ENCODE measurements at places on chromosomes 16 and 17. TPM values are rescaled to one million over a fixed set of nuclear protein-coding genes. Genes with fewer than 3 reads are reported as not detected.

- H3K27me3 ChIP-seq: no peaks in the 10 kb centered on the region
- no peak overlapping the region for H3K27ac ChIP-seq
- DNase-seq: no peak
- H3K4me3 ChIP-seq: no peak overlapping the region
Observed at GRCh38 chr17:80852476-80853015, 139.1 kb upstream of the CHMP6 start.

TPPP3 gene
- total RNA-seq: 123 TPM

ZNF287 gene
- 5.2 TPM for total RNA-seq

- no peak for DNase-seq
- H3K36me3 ChIP-seq: no peaks in the 10 kb centered on the region
- H3K4me1 ChIP-seq: no peaks in the 10 kb centered on the region
- peaks cover 46% of the 10 kb centered on the region for H3K27me3 ChIP-seq
Observed at GRCh38 chr17:79154951-79155585, 80.4 kb downstream of the ENGASE start.

MPV17L gene
- total RNA-seq: 1.4 TPM

DNA sequence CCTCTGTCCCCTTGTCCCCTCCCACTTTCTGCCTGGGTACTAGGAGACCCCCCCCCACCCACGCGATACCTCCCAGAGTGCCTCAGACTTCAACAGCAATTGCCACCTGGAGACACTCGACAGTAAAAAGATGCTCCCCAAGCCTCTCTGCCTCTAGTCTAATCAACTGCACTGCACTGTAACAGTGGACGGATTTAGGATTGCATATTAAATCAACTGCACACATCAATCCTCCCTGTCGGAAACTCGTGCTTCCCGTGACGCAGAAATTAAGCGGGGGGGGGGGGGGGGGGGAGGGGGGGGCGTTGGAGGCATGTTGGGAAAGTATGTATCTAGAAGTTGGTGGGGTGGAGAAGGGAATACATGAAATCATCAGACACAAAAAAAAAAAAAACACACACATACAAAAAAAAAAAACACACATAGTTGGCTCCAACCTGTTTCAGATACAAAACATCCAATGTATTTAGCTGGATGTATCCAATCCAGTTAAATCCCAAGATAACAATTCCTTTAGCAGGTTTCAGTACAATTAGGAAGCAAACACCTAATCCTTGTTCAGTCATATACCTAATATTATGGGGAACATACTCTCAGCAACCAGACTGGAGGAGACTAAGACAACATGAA lies 29.7 kb downstream of the FAM222B start:
- no peak for DNase-seq
- H3K36me3 ChIP-seq: no peaks in the 10 kb centered on the region
- peak overlapping the region; percentile 79 for H3K4me3 ChIP-seq
- H3K27me3 ChIP-seq: no peaks in the 10 kb centered on the region
- H3K4me1 ChIP-seq: peaks cover 35% of the 10 kb centered on the region
- peak overlapping the region; percentile 84 for H3K27ac ChIP-seq

DNA sequence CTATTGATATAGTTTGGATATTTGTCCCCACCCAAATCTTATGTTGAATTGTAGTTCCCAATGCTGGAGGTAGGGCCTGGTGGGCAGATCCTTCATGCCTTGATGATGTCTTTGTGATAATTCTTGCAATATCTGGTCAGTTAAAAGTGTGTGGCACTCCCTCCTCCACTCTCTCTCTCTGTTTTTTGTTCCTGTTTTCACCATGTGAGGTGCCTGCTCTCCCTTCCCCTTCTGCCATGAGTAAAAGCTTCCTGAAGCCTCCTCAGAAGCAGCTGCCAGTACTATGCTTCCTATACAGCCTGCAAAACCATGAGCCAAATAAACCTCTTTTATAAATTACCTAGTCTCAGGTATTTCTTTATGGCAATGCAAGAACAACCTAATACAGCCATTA lies 47.3 kb downstream of the TOM1L2 start:
- H3K4me1 ChIP-seq: peaks cover 72% of the 10 kb centered on the region
- H3K36me3 ChIP-seq: no peaks in the 10 kb centered on the region
- H3K27me3 ChIP-seq: no peaks in the 10 kb centered on the region
- DNase-seq: no peak
- no peak overlapping the region for H3K4me3 ChIP-seq

- H3K4me3 ChIP-seq: no peak overlapping the region
- H3K4me1 ChIP-seq: no peaks in the 10 kb centered on the region
- no peak for DNase-seq
Observed at GRCh38 chr17:46857600-46857999, 6.2 kb downstream of the WNT9B start.

- DNase-seq: no peak
- H3K36me3 ChIP-seq: no peaks in the 10 kb centered on the region
- peak overlapping the region; percentile 81 for H3K27ac ChIP-seq
- peaks cover 40% of the 10 kb centered on the region for H3K4me1 ChIP-seq
- no peaks in the 10 kb centered on the region for H3K27me3 ChIP-seq
- H3K4me3 ChIP-seq: no peak overlapping the region
Observed at GRCh38 chr17:78364436-78365281, 4.8 kb upstream of the SOCS3 start.

GLIS2 gene
- 21.5 TPM for total RNA-seq

DNA sequence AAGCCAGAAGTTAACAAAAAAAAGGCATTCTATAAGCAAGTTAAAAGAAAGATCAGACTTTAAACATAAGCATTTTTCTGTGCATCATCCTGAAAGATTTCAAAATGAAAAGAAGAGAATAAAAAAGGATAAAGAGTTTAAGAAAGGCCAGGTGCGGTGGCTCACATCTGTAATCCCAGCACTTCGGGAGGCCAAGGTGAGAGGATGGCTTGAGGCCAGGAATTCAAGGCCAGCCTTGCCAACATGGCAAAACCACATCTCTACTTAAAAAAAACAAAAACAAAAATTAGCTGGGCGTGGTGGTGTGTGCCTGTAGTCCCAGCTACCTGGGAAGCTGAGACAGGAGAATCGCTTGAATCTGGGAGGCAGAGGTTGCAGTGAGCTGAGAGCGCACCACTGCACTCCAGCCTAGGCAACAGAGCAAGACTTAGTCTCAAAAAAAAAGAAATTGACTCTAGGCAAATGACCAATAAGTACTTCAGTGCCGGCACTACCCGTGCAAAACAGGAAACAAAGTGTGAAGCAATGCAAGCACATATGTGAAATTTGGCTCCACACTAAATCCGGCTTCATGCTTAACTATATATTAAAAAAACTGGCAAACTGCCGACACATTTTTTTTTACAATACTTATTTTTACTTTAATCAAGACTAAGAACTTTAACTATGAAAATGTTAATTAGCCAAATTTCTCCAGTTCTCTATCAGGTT lies 83.2 kb upstream of the C17orf78 start:
- no peaks in the 10 kb centered on the region for H3K27me3 ChIP-seq
- H3K4me3 ChIP-seq: no peak overlapping the region
- no peaks in the 10 kb centered on the region for H3K36me3 ChIP-seq
- DNase-seq: no peak
- peaks cover 6% of the 10 kb centered on the region for H3K4me1 ChIP-seq
- no peak overlapping the region for H3K27ac ChIP-seq

DNA sequence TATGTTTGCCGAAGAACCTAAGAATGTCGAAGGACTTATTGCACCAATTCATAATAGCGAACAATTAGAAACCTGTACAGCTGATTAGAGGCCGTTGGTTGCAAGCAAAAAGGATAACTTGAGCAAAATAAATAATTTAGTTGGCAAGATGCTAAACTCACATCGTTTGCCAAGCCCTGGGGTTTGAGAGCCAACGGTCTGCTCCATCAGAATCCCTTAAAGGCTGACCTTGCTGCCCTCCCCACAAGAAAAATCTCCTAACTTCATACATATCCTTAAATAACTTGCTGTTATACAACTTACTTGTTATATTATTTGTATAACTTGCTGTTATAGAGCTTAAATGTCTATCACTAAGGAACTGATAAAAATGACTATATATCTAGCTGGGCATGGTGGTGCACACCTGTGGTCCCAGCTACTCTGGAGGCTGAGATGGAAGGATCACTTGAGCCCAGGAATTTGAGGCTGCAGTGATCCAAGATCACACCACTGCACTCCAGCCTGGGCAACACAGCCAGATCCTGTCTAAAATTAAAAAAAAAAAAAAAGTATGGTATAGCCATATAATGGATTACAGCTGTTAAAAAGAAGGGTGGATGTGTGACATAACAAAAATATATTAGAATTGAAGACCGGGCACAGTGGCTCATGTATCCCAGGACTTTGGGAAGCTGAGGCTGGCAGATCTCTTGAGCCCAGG lies 1.9 kb upstream of the TRIM37 start:
- H3K27ac ChIP-seq: no peak overlapping the region
- DNase-seq: no peak
- H3K4me1 ChIP-seq: peaks cover 30% of the 10 kb centered on the region
- H3K4me3 ChIP-seq: peak overlapping the region; percentile 99
- peaks cover 14% of the 10 kb centered on the region for H3K36me3 ChIP-seq

DNA sequence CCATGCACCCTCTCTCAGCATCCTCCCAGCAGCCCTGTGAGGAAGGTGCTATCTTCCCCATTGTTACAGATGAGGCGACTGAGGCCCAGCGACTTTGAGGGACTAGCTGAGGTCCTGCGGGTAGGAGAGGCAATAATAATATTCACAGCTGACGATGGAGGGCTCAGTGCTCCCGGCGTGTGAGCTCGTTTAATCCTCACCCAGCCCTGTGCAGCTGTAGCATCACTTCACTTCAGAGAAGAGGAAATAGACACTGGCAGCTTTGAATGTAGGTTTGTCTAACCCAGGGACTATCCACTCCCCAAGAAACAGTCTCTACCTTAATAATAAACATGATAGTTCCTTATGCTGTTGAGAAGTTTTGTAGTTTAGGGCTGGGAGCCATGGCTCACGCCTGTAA lies 21.6 kb downstream of the LASP1 start:
- DNase-seq: no peak
- no peak overlapping the region for H3K4me3 ChIP-seq
- peaks cover 64% of the 10 kb centered on the region for H3K4me1 ChIP-seq
- no peaks in the 10 kb centered on the region for H3K27me3 ChIP-seq

DNA sequence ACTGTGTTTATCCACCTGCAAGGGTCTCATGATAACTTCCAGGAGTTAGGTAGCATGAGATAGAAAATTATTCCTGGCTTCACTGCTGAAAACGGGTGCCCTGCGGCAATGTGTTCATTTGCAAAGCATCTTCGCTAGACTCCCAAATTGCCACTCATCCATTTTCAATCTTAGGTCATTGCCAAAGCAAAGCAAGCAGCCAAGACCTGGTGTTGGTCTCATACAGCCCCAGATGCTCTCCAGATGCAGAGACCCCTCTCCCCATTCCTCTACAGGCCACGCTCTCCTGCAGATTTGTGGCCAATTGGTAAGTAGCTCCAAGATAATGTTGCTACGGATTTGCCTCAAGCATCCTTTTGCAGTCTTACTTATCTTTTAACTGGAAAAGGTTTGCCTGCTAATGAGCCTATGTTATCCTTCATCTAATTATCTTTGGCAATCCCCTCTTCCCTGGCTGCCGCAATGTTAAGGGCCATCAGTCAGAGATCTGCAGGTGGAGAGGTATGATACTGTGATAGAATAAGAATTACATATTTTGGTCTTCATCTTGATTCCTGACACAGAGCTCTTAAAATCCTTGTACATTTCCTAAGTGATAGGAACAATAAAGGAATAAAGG lies 222.0 kb downstream of the SLC39A11 start:
- no peak for DNase-seq
- H3K4me3 ChIP-seq: no peak overlapping the region
- H3K36me3 ChIP-seq: no peaks in the 10 kb centered on the region
- no peaks in the 10 kb centered on the region for H3K4me1 ChIP-seq

DNA sequence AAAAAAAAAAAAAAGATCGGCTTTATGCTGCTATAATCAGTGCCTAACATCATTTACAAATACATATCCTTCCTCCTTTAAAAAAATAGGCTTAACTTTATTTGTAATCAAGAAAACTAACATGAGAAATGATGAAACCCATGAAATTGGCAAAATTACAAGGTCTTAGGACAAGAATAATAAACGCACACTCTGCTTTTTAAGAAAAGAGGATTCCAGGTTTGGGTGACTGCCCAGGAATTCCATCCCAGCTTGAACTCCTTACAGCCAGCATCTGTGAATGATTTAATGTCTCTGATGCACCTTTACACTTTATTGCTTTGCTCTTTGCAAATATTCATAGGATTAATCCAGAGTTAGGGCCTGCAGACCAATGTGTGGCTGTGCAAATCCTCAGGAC lies 196.0 kb downstream of the CBLN1 start:
- no peaks in the 10 kb centered on the region for H3K36me3 ChIP-seq
- H3K27ac ChIP-seq: no peak overlapping the region
- no peak for DNase-seq
- no peaks in the 10 kb centered on the region for H3K27me3 ChIP-seq
- no peaks in the 10 kb centered on the region for H3K4me1 ChIP-seq

All from lower lobe of right lung (tissue), 2 donors.